HFF-Myc (cell line): ENCODE measurements at places on chromosomes 7 and 10.

GRCh38 chr7:159097661-159098423 lies 46.8 kb downstream of the VIPR2 start:
- no peak for DNase-seq

DNA sequence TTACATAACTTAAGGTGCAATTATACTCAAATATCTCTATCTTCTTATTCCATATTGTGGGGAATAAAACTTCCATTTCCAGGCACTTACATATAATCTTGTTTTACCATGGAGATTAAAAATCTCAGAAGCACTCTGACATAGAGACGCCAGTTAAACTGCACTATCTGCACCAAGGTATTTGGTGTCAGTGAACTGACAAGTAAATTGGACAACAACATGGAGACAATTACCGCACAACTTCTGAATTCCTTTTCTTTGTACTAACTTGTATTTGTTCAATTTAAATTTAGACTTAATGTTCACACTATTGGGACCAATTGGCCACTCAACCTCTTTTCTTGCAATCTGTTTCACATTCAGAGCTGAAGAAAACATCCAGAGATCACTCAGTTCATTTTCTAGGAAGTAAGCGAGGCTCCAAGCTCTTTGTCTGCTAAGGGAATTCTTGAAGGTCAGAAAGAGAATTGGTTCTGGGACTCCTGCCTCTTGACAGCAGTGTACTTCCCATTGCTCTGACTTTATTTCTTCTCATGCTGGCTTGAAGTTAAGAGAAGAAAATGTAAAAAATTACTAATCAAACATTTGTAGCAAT lies 184.7 kb downstream of the CHCHD3 start:
- DNase-seq, result no peak

DNA sequence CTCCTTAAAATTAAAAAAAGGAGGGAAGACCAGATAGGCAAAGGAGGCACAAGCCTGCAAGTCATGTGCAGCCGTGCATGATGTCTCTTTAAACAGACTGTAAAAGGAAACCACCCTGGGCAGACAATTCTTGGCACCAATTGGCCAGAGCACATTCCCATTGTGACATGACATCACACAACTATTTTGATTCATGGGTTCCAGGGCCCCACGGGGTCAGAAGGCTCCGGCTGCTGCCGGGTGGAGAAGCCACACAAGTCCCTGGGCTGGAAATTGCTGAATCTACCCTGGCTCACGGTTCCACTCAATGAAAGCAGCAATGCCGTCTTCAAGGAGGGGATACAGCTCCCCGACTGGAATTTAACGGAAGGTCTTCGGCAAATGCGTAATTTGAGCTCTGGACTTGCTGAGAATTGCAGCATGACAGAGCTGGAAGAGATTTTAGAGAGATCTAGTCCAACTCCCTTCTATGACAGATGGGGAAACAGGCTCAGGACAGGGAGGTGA lies 140.5 kb downstream of the PRKAG2 start:
- peak; percentile 88 for DNase-seq

DNA sequence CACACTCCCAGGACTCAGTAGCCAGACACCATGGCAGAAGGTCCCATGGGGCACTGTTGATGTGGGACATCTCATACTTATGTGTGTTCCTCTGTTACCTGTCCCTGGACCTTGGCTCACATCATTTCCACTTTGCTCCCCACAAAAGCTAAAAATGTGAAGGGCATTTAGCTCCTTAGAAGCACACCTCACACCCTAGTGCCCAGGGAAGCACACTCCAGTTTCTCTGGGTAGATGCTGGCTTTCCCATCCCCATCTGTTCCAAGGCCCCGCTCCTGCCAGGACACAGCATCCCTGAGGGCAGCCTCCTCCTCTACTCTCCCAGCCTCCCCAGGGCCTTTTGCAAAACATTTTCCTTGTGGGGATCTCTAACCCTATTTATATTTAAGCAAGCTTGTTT lies 572.4 kb upstream of the MGMT start:
- DNase-seq, result no peak

DNA sequence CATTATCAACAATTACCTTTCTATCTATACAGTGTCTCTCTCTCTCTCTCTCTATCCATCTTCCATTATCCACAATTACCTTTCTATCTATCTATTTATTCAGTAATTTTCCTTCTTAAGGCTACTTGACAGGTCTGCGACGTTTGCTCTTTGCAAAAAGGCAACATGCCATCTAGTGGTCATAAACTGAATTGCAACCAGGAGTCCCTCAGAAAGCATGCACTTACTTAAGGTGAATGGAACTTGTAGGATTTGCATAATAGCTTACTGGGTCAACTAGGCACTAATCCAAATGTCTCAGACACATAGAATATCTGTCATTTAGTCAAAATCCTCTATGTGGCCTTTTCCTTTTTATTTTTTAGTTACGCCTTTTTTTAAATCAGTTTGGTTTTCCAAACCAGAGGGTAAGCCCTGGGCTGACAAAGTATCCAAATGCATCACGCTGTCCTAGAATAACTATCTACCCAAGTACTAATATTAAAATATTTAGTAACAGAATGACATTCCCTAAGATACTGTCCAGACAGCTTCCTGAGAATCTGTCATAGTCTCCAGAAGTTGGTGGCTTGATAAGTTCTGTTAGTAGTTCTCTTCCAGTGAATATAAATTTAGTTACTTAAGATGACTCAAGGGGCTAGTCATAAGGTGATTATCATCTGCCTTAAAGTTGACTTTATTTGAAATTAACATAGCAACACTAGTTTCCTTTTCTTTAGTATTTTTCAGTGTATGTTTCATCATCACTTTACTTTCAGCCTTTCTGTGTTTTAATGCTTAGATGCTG lies 208.3 kb downstream of the PPP1R3A start:
- peak; percentile 74 for DNase-seq

- no peak for DNase-seq
Observed at GRCh38 chr7:157635148-157635500, 298.3 kb downstream of the DNAJB6 start.

DNA sequence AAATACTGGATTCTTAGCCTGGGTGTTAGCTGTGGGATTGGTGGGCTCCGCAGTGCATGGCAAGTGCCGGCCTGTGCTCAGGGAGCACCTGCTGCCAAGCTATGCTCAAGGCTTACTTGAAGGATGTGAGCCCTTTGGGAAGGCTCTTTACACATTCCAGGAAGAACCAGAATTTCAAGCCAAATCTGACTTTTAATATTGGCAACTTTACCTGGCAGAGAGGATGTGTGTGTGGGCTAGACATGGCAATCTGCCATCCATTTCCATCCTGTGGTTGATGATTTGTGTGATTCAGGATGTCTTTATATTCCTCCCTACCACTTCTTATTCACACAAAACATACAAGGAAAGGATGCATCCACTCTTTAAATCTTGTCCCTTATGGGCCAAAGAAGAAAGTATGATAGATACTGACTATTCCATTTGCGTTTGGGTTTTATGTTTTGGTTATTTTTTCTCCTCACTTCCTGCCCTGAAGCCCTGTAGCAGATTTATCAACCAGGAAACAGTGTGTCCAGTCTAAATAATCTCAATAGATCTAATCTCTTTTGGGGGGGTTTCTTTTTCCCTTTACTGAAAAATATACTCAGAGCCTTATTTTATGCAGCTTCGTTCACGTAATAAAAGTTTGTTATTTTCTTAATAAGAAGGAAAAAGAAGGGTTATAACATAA lies 247.1 kb downstream of the COBL start:
- DNase-seq, result no peak

- DNase-seq, result no peak
Observed at GRCh38 chr7:82625377-82625776, 181.8 kb upstream of the CACNA2D1 start.

DNA sequence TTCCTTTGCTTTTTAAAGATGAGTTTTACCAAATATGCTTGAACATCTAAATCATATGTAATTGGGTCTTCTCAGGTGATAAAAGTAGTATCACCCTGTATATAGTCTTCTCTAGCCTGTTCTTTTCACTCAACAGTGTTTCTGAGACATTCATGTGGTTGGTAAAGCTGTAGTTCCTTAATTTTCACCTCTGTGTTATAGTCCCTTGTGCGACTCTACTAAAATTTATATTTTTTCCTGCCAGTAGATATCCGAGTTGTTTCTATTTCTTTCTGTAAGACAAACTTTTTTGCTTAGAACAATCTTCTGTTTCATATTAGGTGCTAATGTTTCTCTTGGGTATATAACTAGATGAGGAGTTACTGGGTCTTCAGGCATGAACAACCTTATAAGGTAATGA lies 35.6 kb downstream of the SYPL1 start:
- DNase-seq, result no peak

DNA sequence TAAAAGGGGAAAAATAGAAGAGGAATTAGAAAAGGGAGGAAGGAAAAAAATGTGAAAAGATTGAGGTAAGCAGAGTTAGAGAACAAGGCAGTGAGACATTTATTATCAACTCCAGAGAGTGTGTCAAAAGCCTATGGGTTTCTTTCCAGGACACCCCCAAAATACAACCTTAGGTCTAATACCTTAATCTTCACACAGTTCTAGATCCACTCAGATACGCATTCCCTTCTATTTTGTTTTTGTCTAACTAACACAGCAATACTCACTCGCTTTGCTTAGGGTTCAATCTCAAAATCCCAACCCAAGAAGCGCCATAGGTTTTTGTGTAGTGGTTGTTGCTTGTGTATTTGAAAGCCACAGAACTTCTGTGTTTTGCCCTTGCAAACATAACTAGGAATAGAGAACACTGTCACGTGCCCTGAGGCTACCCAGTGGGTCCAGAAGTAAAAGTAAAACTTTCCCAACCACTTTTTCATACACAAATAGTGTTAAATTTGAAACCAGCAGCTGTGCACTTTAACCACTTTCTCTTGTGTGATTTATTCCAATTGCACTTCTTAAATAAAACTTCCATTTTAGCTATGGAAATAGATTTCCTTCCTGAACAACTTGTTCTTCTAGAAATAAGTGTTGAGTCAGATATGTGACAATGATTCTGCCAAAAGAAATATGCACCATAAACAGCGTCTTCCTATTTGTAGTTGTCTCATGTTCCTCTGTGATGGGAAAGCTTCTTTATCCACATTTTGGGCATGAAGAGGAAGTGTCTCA lies 414.7 kb upstream of the GHITM start:
- DNase-seq, result no peak

- no peak for DNase-seq
Observed at GRCh38 chr7:1142051-1142635, 17.9 kb downstream of the ZFAND2A start.

- DNase-seq, result no peak
Observed at GRCh38 chr7:130154131-130154500, 51.1 kb downstream of the TMEM209 start.

DNA sequence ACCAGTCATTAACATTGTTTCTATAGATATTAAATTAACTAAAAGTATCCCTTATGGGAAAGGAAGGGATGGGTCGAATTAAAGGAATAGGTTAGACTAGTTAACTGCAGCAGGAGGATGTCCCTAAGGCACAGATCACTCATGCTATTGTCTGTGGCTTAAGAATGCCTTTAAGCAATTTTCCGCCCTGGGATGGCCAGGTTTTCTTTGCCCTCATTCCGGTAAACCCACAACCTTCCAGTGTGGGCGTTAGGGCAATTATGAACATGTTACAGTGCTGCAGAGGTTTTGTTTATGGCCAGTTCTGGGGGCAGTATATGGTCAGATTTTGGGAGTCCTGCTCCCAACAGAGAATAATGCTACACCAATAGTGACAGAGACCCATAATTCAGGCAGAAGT lies 139.3 kb upstream of the CDK13 start:
- DNase-seq, result no peak

GRCh38 chr10:24617771-24618396 lies 105.8 kb downstream of the ARHGAP21 start:
- peak; percentile 52 for DNase-seq

DNA sequence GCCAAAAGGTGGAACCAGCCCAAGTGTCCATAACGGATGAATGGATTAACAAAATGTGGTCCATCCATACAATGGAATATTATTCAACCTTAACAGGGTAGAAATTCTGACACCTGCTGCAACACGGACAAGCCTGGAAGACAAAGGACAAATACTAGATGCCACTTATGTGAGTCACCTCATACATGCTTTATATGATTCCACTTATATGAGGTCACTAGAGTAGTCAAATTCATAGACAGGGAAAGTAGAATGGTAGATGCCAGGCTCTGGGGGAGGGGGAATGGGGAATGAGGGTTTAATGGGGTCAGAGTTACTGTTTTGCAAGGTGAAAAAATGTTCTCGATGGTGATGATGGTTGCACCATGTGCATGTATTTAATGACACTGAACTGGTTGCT lies 34.0 kb upstream of the CYTH3 start:
- peak; percentile 40 for DNase-seq

DNA sequence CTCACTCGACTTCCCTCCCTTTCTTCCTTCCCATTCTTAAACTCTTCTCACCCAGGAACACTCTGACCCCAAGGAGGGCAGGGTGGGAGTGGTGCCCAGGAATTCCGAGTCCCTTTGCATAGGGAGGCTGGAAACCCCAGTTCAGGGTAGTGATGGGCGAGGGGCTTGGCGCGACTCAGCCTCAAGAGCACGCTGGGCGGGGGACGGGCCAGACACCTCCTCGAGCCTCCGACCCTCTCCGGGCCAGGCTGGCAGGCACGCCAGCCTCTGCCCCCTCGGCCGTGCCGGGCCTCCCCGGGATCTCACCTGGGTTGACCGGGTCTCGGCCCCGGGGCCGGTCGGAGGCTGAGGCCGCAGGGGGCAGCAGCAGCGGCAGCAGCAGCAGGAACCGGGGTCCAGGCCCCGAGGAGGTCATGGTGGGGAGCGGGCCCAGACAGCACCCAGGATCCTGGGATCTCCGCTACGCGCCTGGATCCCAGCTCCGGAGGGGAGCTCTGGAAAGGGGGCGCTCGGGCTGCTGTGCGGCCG lies 457 bp downstream of the PLOD3 start:
- DNase-seq, result no peak

DNA sequence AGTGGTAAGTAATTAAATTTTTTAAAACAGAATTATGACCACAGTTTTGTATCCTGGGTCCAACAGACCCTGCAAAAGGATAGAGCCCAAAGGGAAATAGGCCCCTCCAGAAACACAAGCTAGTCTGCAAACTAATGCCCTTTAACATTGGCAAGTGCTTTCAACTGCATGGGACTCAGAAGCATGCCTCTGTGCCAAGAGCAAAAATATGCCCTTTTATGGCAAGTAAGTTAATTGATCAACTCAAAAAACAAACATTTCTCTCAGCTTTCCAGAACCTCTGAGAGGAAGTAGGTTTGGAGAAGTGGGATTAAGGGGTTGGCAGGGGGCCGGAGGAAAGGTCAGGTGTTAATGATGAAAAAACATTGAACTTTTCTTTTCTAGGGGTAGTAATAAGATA lies 186.6 kb upstream of the PRSS1 start:
- no peak for DNase-seq
